ENCODE measurements at places on chromosomes 5 and 9.

GRCh38 chr9:2790466-2790865 lies 53.4 kb downstream of the PUM3 start:
- DNase-seq, result no peak

- no peak for DNase-seq
These were observed 44.1 kb downstream of the COL23A1 start for GRCh38 chr5:178545941-178546674.

DNA sequence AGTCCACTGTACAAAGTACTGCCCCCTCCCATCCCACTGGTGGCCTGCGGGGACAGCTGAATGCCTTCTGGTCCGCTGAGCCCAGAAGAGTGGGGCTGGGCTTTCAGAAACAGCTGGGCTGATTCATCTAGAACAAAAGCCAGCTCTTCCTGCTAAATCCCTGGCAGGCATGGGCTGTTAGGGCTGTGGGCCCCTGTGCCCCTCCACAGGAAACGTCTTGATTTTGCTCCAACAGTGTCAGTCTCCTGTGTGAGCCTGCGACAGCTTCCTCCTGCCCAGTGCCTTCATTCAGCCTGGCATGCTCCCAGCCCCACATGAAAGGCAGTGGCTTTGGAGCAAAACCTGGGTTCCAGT lies 6.9 kb upstream of the GSN start:
- DNase-seq, result no peak

- no peak for DNase-seq
These were observed 100.6 kb downstream of the ARHGAP26 start for GRCh38 chr5:142870532-142871362.

- DNase-seq, result no peak
These were observed 117.9 kb downstream of the ANXA1 start for GRCh38 chr9:73269430-73270101.

DNA sequence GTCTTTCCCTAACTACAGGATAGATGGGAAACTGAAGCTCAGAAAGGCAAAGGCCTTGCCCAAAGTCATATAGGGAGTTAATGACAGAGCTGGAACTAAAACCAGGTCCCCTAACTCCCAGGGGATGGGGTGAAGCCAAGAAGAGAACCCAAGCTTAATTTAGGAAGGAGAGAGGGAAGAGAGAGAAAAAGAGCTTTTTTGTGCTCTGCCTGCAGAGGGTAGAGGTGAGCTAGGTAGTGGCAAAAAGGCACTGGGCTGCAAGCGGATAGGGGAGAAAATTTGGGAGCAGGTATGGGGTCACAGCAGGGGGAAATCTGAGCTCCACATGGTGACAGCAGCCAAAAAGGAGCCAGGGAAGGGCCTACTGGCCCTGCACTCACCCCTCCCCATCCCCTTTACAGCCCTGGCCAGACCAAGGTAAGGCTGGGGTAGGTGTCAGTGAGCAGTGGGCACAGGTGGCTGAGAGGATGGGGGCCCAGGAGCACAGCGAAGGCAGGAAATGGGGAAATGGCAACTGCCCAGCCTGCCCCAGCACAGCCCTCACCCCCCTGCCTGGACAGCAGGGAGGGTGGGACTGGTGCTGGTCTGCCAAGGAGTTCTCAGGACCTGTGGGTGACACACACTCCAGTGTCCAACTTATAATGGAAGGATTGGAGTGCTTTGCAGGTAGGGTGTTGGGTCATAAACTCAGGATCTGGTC lies 3.3 kb downstream of the ENHO start:
- DNase-seq, result no peak

DNA sequence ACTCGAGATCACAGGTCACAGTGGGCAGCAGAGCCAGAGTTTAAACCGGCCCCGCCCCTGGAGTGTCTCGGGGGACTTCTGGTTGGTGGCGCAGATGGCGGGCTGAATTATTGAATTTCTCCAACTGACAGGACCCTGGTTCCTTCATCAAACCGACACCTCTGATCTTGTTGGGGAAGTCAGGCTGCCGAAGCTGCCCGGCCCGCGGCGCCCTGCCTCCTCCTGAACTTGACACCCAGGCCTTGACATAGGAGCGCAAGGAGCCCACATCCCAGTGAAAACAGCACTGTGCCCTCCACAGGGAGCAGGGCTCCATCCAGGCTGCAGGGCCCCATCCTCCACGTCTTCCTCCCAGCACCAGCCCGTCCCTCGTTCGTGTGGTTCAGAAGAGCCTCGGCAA lies 105.2 kb downstream of the OLFM1 start:
- DNase-seq, result no peak

DNA sequence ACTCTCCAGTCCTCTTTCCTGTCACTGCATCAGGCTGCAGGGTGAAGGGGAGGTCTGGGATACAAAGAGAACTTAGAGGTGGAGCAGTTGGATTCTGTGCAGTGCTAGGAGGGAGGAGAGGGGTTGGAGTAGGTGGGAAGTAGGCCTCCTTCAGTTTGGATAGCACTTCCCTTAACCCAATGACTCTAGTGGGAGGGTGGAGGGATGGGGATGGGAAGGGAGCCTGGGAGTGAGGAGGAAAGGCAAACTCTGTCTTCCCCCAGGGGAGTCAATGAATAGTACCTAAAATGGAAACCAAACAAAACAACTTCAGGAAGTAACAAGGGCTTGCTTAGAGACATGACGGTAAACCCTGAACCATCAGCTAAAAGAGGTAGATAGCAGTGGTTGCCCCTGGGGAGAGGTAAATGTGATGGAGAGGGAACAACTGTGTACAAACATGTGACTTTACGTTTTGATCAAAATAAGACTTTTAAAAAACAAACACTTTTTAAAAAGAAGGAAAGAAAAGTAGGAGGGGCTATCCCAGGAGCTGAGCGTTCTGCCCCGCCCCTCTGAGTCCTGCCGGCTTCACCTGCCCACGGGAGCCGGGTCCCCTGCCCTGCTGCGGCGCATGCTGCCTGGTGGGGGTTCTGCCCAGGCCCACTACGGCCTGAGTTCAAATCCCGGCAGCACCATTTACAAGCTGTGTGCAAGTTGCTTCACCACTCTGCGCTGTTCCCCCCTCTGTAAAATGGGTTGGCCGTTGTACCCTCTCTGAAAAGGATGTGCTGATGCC lies 30.9 kb downstream of the GSN start:
- DNase-seq, result no peak

DNA sequence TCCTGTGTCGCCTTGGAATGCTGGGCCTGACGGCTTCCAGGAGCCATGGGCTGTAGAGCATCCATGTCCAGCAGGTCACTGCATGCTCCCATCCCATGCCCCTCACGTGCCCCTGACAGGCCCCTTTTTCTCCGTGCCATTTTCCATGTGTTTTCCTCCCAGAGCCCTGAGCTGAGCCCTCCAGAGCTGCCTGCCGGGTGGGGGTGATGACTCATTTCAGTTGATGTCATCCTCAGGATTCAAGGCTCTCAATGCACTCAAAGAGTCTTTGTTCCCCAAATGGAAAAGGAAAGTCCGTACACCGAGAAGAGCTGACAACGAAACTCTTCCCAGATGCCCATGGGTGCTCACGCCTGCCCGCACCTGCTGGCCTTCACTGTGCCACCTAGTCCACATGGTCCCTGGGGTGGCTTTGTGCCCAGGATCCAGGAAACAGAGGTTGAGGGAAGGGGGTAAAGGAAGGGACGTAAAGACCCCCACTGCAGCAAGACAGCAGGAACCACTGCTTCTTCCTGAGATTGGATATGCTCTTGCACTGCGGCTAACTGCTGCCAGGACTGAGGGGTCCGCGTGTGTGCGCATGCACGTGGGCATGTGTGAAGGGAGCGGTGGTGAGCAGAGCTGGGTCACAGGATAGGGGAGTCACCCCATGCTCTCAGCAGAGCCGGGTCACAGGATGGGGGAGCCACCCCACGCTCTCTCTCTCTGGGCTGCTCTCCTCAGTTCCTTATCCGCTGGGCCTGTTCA lies 27.6 kb downstream of the COL15A1 start:
- no peak for DNase-seq

DNA sequence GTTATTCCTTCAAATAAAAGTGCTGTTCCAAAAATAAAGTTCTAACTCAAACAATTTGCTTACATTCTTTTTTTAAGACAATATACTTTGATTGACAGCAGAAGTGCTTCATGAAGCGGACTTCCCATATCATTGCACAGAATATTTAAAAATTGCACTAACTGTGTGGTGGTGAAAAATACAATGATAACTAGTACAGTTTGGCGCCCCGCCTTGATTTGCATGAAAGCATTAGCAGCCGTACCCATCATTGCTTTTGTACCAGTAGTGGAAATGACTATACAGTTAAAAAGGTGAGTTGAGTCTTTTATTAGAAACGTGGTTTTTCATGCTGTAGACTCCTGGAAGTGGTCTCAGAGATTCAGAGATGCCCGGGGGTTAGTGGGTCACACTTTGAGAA lies 69.5 kb upstream of the MAP3K1 start:
- no peak for DNase-seq

DNA sequence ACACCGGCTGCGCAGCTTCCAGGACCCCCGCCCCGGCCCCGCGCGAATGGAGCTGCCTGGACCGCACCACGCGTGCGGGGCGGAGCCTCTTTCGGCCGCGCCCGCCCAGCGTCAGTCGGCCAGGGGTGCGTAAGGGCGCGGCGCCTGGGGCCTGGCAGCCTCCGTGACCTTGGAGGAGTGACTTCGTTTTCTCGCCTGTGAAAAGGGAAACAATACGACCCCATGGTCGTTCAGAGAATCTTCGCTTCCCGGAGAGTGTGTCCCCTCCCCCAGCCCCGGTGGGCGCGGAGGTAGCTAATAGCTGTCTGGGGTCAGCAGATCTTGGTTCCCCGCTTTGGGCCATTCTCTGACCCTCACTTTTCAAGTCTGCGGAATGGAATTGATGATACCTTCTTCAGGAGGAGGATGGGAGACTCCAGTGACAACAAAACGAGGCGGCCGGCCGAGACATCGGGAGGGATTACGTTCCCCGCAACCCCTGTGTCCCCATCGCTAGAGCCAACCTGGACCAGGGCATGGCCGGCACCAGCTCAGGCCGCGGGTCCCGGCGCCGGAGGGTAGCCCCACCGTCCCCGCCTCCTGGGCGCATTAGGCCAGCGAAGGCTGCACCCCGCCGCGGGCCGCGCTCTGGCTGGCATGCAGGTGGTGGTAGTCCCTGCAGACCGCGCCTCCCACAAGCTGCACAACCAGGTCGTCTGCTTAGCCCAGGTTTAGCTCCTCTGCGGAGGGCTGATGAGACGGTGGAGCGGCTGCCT lies 5.5 kb upstream of the CDHR2 start:
- peak; percentile 67 for DNase-seq

DNA sequence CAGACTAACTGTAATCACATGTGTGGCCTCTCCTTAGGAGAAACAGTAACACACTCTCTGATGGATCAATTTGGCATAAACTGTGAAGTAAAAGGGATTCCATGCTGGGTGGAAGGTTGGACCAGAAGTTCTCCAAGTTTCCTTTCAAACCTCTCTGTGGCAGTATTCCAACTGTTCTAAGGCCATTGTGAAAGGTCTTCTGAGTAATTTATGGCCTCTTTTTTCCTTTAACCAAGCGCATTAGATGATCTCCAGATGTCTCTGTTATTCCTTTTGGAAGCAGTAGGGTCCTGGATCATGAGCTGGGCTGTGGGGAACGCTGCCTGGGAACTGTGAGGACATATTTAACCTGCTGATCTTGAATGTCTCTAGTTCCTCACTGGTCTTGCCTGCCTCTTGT lies 80.6 kb upstream of the IL6ST start:
- no peak for DNase-seq

DNA sequence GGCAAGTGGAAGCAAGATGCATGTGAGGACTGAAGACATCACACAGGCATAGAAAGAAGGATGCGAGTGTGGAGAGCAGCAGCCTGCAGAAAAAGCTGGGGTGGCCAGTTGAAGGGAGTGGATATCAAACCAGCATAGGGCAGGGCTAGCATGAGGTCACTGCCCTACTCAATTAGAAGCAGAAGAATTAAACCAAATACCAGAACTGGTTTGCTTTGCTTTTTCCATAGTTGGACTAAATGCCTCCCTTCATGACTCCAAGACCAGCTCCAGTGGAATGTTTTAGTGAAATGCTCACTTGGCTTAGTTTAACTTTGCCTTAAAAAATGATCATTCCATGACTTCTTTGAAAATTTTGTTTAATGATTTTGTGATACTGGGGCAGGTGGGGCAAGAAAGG lies 45.8 kb downstream of the TMEM167A start:
- DNase-seq, result no peak

DNA sequence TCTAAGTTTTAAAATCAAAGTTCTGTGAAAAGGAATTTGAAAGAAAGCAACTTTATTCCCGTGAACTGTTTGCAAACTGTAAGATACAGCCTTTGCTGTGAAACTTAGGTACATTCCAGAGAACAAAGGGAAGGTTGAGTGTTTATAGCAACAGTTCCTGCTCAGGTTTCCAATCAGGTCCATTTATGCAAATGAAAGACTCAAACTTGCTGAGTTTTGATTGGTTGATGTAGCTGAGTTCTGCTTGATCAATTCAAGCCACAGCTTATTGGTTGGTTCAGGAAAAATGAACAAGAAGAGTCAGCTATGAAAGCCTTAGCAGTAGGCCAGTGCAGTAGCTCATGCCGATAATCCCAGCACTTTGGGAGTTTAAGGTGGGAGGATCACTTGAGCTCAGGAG lies 37.9 kb downstream of the SLC27A6 start:
- no peak for DNase-seq

- no peak for DNase-seq
These were observed 723.7 kb downstream of the PRELID2 start for GRCh38 chr5:145111420-145111819.

DNA sequence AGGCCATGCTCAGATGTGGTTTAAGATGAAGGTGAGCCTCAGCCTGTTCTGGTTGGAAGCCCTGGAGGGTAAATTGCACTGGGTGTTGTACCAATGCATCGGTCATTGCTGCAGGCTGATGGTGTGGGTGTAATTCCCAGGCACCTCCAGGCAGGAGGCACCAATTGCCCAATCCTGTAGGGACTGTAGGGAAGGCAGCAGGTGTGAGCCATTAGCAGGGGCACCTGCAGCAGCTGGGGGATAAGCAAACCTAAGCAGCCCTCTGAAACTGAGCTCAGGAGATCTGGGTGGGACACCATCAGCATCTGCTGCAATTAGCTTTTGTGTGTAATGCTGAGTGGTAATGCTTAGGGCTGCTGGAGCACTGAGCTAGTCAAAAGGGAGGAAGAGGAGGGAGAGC lies 190.1 kb upstream of the TBC1D2 start:
- no peak for DNase-seq

DNA sequence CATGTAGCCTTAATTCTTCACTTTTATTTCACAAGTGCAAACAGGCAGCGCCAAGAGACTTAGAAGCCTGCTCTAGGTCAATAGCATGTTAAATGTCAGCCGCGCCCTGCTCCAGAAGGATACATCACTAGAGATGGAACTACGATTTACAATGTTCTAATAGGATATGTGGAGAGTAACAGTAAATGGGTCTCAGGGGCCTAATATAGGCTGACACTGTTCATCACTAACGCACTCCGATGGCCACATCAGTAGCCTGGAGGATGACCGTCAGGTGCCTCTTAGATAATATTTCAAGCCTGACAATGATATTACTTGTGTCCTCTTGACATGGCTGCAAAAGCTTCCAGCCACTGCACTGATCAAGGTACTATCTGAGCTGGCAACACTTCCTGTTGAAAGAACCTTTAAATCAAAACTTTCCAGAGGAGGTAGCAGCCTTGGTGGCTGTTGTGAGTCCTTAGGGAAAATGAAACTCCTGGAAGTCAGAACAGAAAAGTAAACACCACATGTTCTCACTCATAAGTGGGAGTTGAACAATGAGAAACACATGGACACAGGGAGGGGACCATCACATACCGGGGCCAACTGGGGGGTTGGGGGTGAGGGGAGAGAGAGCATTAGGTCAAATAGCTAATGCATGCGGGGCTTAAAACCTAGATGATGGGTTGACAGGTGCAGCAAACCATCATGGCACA lies 35.0 kb downstream of the PTTG1 start:
- no peak for DNase-seq

- DNase-seq, result no peak
These were observed 16.6 kb downstream of the USP20 start for GRCh38 chr9:129851821-129852220.

GRCh38 chr5:134634227-134634626 lies 1.6 kb upstream of the SAR1B start:
- no peak for DNase-seq
